ENCODE measurements at places on chromosomes 3 and 15.
A peak's percentile ranks its signal among the peaks of the same experiment; 100 is the strongest.

DNA sequence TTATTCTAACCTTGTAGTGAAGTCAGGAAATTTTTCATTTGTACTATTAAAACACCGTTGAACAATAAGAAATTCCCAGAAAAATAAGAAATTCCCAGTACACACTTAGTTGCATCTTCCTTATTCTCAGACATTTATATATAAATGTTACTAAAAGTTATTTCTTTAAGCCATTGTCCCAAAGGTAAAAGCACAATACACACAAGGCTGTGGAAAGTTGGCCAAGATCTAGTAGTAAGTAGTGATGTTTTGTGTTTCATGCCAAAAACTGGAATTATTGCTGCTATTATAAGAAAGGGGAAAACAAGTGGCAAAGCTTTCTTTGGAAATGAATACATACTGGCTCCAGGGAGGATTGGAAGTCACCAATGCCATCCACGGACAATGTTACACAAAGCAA lies 802.5 kb upstream of the DPPA4 start:
- DNase-seq = no peak

DNA sequence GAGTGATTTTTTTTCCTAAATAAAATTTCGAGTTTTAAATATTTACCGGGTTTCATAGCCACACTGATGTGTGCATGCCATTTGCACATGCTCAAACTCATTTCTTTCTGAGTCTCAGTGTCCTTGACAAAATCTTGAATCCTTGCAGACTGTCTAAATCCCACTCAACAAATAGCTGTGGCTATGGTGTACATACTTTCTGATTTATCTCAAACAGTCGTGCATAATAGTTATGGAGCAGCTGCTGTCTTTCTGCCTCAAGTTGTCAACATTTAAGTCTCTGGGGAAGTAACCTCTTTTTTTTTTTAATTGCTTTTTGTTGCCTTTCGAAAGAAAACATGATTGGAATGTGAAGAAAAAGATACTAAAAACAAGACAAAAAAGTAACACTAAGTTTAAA lies 52.8 kb upstream of the UTS2B start:
- DNase-seq = no peak

- DNase-seq = no peak
Observed at GRCh38 chr3:124576565-124577493, 153.4 kb upstream of the UMPS start.

- DNase-seq = no peak
Observed at GRCh38 chr15:66715720-66716655, 14.0 kb downstream of the SMAD6 start.

- no peak for DNase-seq
Observed at GRCh38 chr3:151538456-151539393, 77.9 kb upstream of the IGSF10 start.

DNA sequence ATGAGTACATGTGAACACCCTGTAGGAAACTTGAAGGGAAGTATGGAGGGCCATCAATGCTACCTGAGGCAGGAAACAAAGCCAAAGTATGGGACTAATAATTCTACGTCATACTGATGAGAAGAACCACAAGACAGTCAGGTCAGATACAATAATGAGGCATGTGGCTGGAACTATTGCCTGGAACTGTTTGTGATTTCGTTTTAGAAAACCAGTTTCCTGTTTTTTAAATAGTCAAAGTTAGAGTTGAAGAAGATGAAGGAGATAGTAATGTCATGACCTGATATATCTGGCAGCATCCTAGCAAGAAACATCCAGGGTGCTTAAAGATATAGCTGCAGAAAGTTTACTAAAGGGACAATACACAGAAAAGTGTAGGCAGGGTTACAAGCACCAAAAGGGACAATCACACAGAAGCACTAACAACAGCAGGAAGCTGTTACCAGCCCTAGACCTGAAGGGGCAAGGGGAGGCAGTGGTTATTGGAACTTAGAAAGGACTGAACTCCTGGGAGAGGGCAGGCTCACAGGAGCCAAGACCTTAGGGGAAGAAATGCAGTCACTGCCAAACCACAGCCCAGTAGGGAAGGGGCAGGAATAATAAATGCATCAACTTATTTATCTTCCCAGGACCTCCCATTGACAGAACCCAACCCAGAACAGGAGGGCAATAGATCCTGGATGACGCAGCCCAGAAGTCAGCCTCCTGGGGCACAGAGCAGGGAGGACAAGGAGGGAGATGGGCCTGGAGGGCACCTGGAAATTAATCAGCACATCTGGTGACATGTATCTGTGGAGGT lies 302.1 kb upstream of the STT3B start:
- no peak for DNase-seq

GRCh38 chr3:143657391-143657790 lies 190.9 kb downstream of the SLC9A9 start:
- DNase-seq = no peak

- DNase-seq = no peak
Observed at GRCh38 chr3:196321162-196321561, 3.1 kb upstream of the DYNLT2B start.

DNA sequence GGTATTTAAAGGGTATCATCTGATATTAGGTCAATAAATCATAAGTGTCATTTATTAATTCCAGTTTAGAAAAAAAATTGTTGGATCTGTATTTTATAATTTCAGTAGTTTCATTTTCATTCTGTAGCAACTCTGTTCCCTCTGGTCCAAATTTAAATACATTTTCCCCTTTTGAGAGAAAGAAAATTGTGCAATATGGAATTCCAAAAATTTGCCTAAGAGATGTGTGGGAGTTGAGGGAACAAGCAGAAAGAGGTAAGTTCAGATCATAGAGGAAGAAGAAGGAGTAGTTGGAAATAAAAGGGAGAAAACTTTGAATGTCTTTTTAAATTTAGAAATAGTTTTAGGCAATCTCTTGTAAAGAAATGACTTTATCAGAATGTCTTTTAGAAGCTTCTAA lies 48.9 kb upstream of the MME start:
- DNase-seq = peak; percentile 61

Measured in EL (cell line).